ENCODE measurements at places on chromosomes 7 and 10.

- H3K27me3 ChIP-seq, result peaks cover 4% of the 10 kb centered on the region
- H3K4me1 ChIP-seq, result no peaks in the 10 kb centered on the region
- H3K36me3 ChIP-seq, result no peaks in the 10 kb centered on the region
- DNase-seq, result no peak
- H3K27ac ChIP-seq, result no peak overlapping the region
Measured at GRCh38 chr7:47441796-47442604, 139.9 kb downstream of the TNS3 start.

DNA sequence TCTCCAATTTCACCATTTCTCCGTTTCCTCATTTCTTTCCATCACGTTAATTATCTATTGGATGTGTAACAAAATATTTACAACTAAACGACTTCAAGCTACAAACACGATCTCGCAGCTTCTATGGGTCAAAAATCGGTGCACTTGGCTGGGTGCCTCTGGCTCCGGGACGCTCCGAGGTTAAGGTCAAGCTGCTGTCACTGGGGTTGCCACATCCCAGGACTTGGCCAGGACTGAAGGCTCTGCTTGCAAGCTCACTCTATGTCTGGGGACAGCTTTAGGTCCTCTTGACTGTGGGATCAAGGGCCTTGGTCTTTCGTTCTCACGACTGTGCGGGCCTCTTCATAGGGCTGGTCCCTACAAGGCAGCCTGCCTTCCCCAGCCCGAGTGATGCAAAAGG lies 159.7 kb downstream of the CCDC3 start:
- DNase-seq, result no peak
- peaks cover 15% of the 10 kb centered on the region for H3K27me3 ChIP-seq
- H3K36me3 ChIP-seq, result no peaks in the 10 kb centered on the region
- no peak overlapping the region for H3K4me3 ChIP-seq

DNA sequence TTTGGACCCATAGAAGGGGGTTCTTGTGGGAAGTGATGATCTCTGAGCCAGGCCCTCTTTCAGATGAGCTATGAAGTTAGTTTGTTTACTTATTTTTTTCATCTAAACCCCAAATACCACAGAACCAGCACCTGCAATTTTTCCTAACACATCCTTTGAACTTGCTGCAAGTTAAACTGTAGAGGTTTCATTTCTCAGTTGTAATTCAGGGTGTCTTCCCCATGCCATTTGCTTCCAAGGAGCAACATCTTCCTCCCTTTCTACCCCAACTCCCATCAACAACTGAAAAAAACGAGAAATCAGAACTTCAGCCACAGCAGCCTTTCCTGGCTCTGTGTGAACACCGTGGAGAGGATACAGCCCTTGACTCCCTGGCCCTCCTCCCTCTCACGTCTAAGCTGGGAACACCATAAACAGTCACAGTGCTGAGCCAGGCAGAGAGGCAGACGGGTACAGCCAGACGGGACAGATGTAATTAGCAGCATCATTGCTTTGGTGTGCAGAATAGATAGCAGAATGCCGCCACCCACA lies 63.6 kb downstream of the RGS10 start:
- H3K27me3 ChIP-seq, result peaks cover 31% of the 10 kb centered on the region
- H3K27ac ChIP-seq, result peak overlapping the region; percentile 83
- peak; percentile 40 for DNase-seq
- H3K36me3 ChIP-seq, result no peaks in the 10 kb centered on the region
- H3K4me1 ChIP-seq, result peaks cover 36% of the 10 kb centered on the region
- peak overlapping the region; percentile 21 for H3K4me3 ChIP-seq

GRCh38 chr7:159147246-159147645 lies 2.6 kb upstream of the VIPR2 start:
- peaks cover 31% of the 10 kb centered on the region for H3K27me3 ChIP-seq
- no peak for DNase-seq
- H3K4me3 ChIP-seq, result no peak overlapping the region
- H3K27ac ChIP-seq, result no peak overlapping the region
- H3K36me3 ChIP-seq, result no peaks in the 10 kb centered on the region

DNA sequence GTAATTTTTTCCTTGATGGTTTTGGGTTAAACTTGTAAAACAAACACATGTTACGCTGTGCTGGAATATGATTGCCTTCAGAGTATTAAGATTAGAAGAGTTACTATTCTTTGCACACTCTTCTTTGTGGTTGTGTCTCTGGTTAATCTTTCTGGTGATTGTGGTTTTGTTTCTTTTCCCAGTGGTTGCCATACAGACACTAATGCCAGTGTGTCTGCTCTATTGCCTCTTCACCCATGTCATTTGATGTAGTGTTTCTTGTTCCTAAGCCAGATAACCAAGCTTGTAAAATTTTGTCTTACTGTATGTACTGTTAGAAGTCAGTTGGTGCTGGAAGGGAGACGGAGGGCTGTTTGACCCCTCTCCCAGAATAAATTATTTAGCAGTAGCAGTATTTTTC lies 124.8 kb downstream of the PHTF2 start:
- no peak overlapping the region for H3K27ac ChIP-seq
- no peaks in the 10 kb centered on the region for H3K27me3 ChIP-seq
- peaks cover 26% of the 10 kb centered on the region for H3K36me3 ChIP-seq
- peaks cover 19% of the 10 kb centered on the region for H3K4me1 ChIP-seq

- no peaks in the 10 kb centered on the region for H3K36me3 ChIP-seq
- no peaks in the 10 kb centered on the region for H3K27me3 ChIP-seq
- no peaks in the 10 kb centered on the region for H3K4me1 ChIP-seq
- DNase-seq, result no peak
- no peak overlapping the region for H3K27ac ChIP-seq
Measured at GRCh38 chr10:16611037-16611436, 89.4 kb upstream of the C1QL3 start.

Data from activated naive CD4-positive, alpha-beta T cell treated with anti-CD3 and anti-CD28 coated beads, Interleukin-2, amount 10 ng/mL, durations not matched to agents 7 days and 5 days (primary cell).